ENCODE measurements at places on chromosomes 16 and 17.
A peak's percentile ranks its signal among the peaks of the same experiment; 100 is the strongest.

GRCh38 chr17:33233811-33234177 lies 59.3 kb downstream of the ASIC2 start:
- DNase-seq: no peak

- DNase-seq: peak; percentile 49
These were observed 313.7 kb downstream of the MAF start for GRCh38 chr16:79286646-79287423.

GRCh38 chr16:5635331-5635730 lies 537.7 kb upstream of the EEF2KMT start:
- DNase-seq: no peak

DNA sequence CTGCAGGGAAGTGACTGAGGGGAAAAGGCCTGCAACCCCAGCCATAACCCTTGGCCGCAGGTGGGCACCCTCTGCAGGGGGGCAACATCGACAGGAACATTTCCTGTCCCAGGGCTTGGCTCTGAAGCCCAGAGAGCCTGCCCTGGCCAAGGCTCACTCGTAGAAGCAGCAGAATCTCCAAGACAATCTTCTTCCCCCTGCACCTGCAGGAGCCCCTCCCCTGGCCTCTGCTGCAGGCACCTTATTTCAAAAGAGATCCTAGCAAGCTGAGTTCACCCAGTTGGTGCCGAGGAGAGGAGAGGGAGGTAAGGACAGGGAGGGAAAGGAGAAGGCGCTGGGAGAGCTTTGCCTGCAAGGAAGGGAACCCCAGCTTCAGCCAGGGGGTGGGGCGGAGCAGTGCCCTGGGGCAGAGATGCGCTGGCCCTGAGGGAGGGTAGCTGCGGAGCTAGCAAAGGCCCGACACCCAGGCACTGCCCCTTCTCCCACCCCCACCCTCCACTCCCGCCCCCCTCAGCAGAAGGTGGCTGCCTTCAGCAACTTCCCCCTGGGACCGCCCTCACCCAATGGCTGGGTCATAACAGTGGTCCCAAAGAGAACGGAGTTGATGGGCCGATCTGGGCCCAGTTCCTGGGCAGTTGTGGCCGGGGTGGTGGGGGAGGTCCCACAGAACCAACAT lies 104.3 kb upstream of the TNRC6C start:
- DNase-seq: no peak

- DNase-seq: no peak
These were observed 672 bp downstream of the CMTR2 start for GRCh38 chr16:71288570-71288889.

- no peak for DNase-seq
These were observed 1.3 kb downstream of the NLRC5 start for GRCh38 chr16:56990407-56991286.

- no peak for DNase-seq
These were observed 431 bp downstream of the DYNC1LI2 start for GRCh38 chr16:66751053-66751302.

GRCh38 chr17:3679531-3680126 lies 11.0 kb downstream of the EMC6 start:
- no peak for DNase-seq

DNA sequence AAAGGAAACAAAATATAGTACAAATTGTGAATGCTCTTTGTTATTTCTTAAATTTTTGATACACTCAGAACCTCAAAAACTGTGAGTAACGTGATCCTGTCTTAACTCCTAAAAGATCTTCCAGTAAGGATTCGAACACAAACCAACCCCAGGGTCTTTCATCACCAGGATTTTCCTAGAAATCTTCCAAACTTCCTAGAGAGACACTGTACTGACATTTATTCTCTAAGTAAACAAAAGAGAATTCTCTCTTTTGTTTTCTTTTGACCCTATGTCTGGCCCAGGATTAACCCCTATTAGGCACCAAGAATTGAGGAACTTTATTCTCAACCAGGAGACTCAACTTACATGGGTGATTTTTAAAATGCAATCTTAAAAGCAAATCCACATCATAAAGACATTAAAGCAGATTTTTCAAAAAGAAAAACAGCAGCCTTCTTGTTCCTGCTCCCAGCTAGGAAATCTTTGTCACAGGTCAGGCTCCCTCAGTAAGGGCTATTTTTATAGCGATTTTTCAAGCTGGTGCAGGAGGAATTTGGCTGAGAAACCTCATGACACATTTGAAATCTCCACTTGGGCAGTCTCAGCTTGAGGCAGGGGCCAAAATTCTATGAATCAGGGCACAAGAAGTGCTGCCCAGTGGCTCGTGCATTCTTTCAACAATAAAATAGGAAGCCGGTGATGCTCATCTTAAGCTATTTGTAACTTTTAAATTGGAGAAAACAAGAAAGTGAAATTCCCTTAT lies 6.2 kb upstream of the SMG1 start:
- no peak for DNase-seq

DNA sequence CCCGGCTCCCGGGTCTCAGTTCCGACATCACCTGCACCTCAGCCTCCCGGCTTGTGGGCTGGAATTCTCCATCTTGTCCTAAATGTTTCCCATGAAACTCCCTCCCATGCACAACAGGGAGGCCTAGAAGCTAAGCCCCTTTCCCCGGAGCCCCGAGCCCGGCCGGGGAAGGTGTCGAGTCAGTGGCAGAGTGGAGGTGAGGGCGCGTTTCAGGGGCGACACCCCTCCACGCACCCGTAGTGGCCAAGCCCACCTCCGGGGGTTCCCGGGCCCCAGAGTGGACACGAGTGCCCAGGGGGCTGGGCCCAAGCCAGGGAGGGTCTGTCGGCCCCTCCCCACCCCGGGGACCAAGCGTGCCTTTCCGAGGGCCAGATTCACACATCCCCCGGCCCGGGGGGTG lies 25.0 kb upstream of the C1QTNF8 start:
- no peak for DNase-seq

DNA sequence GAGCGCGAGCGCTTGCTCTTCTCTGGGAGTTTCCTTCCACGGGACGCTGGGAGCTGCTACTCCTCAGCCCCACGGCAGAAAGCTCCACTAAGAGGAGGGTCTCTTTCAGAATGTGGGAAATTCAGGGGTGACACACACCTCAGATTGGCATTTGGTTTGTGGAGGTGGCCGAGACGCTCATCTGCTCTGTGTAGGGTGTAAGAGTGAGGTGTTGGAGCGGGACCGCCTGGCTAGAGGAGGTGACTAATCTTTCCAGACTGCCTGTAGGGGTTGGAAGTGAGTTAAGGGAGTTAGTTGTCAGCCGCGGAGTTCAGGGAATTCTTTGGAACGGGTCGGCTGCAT lies 735 bp downstream of the PSMD11 start:
- no peak for DNase-seq

GRCh38 chr17:77318491-77319210 lies 177.9 kb downstream of the SEC14L1 start:
- DNase-seq: no peak

DNA sequence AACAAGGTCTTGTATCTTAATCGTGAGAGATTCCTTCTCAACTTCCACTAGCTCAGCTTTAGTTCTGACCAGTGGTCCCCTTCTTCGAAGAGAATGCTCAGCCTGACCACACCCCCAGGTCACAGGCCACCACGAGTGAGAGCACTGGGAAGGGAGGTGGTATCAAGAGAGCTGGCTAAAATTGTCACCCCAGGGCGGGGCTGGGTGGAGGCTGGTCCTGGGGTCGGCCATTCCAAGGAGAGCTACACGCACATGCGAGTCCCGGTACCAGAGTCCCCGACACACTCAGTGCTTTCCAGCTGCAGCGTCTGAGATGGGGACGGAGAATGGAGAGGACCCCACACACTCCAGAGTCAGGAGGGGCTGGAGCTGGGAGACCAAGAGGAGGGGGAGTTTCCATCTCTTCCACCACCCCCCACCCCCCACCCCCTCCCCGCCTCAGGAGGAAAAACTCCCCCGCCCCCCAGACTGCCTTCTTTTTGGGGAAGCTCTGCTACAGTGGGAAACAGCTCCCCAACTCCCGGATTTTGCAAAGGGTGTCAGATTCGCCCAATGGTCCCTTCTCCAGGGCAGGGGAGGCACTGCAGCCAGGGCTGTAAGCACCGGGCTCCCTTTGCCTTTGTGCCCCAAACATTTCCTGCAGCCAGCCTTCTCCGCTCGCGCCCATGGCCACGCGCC lies 1.6 kb downstream of the C1QL1 start:
- DNase-seq: no peak

DNA sequence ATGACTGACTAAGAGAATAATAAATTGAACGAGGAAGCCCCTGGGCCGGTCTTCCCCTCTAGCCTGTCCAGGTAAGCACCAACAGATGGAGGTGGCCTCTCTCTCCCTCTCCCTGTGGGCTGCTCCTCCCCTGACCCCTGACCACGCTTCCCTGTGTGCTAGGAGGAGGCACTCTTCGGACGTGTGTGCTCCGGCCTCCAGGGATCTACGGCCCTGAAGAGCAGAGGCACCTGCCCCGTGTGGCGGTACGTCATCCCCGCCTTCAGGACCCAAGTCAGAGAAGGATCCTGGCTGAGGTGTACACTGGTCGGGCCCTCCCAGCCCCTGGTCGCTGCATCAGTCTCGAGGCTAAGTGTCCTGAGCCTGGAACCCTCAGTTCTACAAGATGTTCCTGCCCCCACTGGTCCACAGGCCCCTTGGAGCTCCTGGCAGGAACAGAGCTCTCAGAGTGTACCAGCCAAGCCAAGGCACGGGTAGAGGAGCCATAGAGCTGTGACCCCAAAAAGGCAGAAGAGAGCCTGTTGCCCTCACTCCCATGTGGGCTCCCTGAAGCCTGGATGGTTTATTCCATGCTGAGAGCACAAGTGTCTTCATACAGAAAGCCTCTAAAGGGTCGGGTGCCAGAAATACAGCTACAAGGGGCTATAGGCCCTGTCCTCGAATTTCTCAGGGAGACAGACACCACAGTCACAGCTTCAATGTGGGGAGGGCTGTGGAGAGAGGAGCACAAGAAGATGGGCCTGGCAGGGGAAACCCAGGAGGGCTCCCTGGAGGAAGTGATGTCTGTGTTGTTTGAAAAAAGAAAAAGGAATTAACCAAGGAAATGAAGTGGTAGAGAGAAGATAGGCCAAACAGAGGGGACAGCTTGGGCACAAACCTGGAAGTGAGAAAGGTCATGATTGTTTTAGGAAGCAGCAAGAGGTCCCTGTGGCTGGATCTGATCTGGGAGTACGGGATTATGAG lies 15.9 kb downstream of the SDR42E2 start:
- DNase-seq: no peak

DNA sequence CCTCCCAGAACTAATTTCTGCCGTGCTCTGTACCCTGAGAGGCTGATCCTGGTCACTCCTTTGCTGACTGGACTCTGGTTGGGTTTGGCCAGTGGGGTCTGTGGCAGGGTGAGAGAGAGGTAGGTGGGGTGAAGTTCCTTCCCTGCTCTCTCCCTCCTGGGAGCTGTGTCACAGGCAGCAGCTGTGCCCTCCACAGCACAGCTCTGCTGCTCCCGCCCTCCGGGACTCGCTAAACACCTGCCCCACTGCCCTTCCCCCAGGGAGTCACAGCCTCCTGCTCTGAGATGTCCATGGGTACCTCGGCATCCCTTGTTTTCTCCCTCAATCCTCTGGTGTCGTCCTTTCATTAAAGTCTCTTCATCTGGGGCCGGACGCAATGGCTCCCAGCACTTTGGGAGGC lies 66.4 kb downstream of the SRCIN1 start:
- peak; percentile 46 for DNase-seq

GRCh38 chr16:8956265-8957062 lies 7.2 kb downstream of the USP7 start:
- no peak for DNase-seq

DNA sequence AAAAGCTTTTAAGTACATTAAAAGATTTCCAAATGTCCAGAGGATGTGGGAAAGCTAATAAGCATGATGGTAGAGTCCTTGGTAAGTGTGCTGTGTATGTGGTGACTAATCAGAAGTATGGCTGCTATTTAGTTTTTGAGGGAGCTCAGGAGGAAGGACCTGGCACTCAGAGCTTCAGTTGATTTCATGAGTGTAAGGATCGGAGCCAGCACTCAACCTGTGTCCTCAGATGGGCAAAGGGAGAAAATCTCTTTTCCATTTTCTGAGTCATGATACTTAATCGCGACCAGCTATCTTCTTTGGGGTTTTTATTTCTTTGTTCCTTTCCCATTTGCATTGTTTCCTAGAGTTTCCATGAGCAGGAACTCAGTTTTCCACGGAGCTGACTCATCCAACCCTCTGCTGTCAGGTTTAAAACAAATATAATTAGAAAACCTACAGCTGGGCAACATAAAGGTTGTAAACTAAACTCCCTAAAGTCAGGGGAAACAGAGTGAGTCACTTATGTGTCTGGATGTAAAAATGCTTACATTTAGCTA lies 125.4 kb downstream of the MAP2K6 start:
- no peak for DNase-seq

GRCh38 chr16:23931199-23931598 lies 95.4 kb downstream of the PRKCB start:
- no peak for DNase-seq

DNA sequence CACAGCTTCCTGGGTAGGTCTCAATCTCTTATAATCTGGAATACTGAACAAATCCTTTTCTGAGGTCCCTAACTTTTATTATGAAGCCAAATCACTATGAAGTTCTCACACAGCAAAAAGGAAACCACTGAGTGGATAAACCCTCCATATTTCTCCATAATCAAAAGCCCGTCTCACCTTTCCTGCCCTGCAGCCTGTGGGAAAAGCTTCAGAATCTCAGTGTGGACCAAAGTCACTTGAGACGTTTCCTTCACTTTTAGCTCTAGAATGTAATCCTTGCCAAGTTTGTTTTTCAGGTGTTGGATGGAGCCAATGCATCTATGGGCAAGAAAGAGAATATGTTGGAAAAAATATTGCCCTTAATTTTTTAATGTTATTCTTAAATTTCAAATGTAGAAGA lies 22.0 kb upstream of the ABCA9 start:
- DNase-seq: no peak

DNA sequence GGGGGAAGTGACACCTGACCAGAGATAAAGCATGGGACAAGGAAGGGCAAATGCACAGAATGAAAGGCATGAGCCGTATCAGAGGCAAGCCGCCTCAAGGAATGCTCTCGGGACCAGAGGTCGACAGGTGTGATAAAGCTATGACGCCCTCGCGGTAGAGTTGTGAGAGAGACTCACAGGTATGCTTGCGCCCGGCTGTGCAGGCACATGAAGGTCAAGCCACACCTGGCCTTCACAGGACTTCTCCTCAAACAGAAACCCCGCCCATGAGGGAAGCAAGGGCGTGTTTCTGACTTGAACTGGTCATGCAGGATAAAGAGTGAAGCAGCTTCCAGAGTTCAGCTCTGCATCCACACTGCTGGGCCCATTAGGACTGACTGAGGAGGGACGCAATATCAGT lies 7.8 kb downstream of the NCBP3 start:
- DNase-seq: no peak

DNA sequence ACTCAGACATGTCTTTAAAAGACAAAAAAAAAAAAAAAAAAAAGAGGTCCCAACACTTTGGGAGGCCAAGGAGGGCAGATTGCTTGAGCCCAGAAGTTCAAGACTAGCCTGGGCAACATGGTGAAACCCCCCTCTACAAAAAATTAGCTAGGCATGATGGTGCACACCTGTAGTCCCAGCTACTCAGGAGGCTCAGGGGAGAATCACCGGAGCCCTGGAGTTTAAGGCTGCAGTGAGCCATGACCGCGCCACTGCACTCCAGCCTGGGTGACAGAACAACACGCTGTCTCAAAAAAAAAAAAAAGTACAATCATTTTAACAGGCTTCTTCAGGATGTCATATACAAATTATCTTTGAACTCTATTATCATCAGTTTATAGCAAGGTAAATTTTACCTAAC lies 22.0 kb downstream of the C16orf87 start:
- DNase-seq: no peak

Measured in NCI-H2081 treated with DMSO at 0.1 percent for 48 hours (cell line).